Dermis microvascular lymphatic vessel endothelial cell (primary cell): ENCODE measurements at places on chromosomes 6 and 20. TPM values are rescaled to one million over a fixed set of nuclear protein-coding genes. Genes with fewer than 3 reads are reported as not detected.

Gene TRIM27
- total RNA-seq: 39.2 and 59.9 TPM in 2 replicates

Gene ADGRF1
- total RNA-seq: not detected in 2 replicates

Gene COL9A1
- not detected in 2 replicates for total RNA-seq

Gene NEU1
- total RNA-seq: 50.2 and 73.0 TPM in 2 replicates

Gene NEDD9
- 51.6 and 85.7 TPM in 2 replicates for total RNA-seq

Gene NKX2-4
- not detected in 2 replicates for total RNA-seq

Gene DCDC2
- total RNA-seq: under 0.01 TPM in 1 of 2 replicates, not detected in the other
